ENCODE measurements at places on chromosomes 1 and 21. TPM values are rescaled to one million over a fixed set of nuclear protein-coding genes. Genes with fewer than 3 reads are reported as not detected.

GRCh38 chr1:178134061-178134460, 40.2 kb downstream of the RASAL2 start:
- no peak overlapping the region for H3K27ac ChIP-seq
- peak; percentile 89 for DNase-seq
- no peaks in the 10 kb centered on the region for H3K27me3 ChIP-seq
- no peak overlapping the region for H3K4me3 ChIP-seq
- H3K4me1 ChIP-seq: no peaks in the 10 kb centered on the region

GRCh38 chr1:233355841-233356704, 28.5 kb downstream of the MAP3K21 start:
- no peaks in the 10 kb centered on the region for H3K4me1 ChIP-seq
- H3K36me3 ChIP-seq: no peaks in the 10 kb centered on the region
- no peak overlapping the region for H3K27ac ChIP-seq
- no peak for DNase-seq
- no peak overlapping the region for H3K4me3 ChIP-seq

- no peaks in the 10 kb centered on the region for H3K27me3 ChIP-seq
- H3K27ac ChIP-seq: no peak overlapping the region
- no peak overlapping the region for H3K4me3 ChIP-seq
Observed at GRCh38 chr1:44059212-44059611, 27.9 kb upstream of the SLC6A9 start.

GRCh38 chr21:37659874-37660273, 256.4 kb downstream of the KCNJ6 start:
- DNase-seq: no peak
- H3K36me3 ChIP-seq: no peaks in the 10 kb centered on the region
- H3K27me3 ChIP-seq: no peaks in the 10 kb centered on the region
- H3K4me1 ChIP-seq: peaks cover 4% of the 10 kb centered on the region
- H3K27ac ChIP-seq: no peak overlapping the region

- no peak for DNase-seq
- H3K4me1 ChIP-seq: no peaks in the 10 kb centered on the region
- no peak overlapping the region for H3K27ac ChIP-seq
Observed at GRCh38 chr21:42555756-42556438, 42.2 kb downstream of the SLC37A1 start.

GRCh38 chr1:173914366-173914871, 2.7 kb downstream of the SERPINC1 start:
- no peak overlapping the region for H3K27ac ChIP-seq
- no peaks in the 10 kb centered on the region for H3K4me1 ChIP-seq
- no peak overlapping the region for H3K4me3 ChIP-seq

DNA sequence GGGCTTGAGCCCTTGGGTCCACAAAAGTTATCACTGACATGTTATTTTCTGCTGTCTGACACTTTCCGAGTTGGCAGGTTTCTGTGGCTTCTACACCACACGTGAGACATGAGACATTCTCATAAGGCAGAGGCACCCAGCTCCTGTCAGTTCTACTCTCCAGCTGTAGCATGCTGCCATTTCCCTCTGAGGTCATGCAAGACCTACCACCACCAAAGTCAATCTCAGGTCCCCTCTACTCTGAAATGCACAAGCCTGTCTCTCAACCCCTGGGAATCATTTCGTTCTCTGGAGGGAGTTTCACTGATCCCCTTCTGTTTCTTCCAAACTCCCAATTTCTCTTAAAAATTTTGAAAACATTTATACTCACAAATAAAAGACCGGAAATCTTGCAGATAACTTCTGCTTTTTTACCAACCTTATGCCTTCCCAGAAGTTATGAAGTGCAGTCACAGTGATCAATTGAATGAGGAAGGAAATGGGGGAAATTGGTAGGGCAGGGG, 39.5 kb upstream of the CR2 start:
- H3K4me1 ChIP-seq: no peaks in the 10 kb centered on the region
- no peak overlapping the region for H3K4me3 ChIP-seq
- H3K27ac ChIP-seq: no peak overlapping the region
- H3K27me3 ChIP-seq: no peaks in the 10 kb centered on the region
- no peaks in the 10 kb centered on the region for H3K36me3 ChIP-seq

Gene KLF17
- total RNA-seq: 0.50 TPM

Gene TSTD1
- total RNA-seq: 0.77 TPM

Gene MPL
- total RNA-seq: not detected

Data from fibroblast of lung (primary cell).